NCI-H1436 treated with DMSO at 0.1 percent for 48 hours (cell line): ENCODE measurements at places on chromosomes 7 and 10.
A peak's percentile ranks its signal among the peaks of the same experiment; 100 is the strongest.

- DNase-seq: no peak
These were observed 32.2 kb downstream of the SVOPL start for GRCh38 chr7:138668946-138669345.

- no peak for DNase-seq
These were observed 163.8 kb downstream of the LCOR start for GRCh38 chr10:96995851-96996250.

GRCh38 chr10:36181426-36182178 lies 539.5 kb upstream of the FZD8 start:
- no peak for DNase-seq

- no peak for DNase-seq
These were observed 31.3 kb upstream of the MALRD1 start for GRCh38 chr10:19017116-19017890.

DNA sequence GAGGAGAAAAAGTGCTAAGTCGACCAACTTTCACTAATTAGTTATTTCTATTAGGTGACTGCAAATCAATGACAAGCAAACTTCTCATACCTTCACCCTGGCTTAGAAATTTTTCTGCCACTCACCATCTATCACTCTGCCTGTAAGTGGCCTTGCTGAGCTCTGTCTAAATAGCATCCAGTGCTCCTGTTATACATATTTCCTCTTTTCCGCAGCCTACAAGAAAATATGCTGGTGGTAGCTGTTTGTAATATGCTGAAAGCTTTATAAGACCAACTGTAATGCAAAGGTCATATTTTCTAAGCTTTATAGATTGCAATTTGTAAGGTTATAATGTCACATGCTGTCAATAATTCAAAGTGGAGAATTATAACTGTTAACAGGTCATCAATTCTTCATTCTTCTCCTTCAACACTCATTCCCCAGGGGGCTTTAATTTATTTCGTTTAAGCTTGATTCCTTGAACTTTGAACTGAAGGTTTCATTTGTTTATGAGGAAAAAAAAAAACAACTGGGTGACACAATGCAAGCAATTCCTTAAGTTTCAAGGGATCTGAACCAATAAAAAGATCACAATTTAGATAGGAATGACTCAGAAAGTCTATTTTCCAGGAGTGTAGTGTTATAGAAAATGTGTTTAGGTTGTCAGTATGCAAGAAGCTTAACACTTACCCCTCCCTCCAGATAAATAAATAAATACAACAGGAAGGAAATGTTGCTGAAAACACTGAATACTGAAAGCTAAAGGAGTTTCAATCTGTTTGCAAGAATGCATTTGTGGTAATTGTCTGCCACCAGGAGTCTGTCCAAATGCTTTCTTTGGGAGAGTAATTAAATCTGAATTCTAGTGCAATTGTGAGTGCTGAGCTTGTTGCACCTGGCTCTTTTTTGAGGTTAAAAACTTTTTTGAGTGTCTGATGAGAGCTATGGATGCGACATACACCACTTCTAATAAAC lies 183.7 kb downstream of the SORCS1 start:
- DNase-seq: no peak

- no peak for DNase-seq
These were observed 1256.1 kb upstream of the LRRN3 start for GRCh38 chr7:109834851-109835250.

GRCh38 chr10:131886237-131886636 lies 14.6 kb upstream of the PPP2R2D start:
- no peak for DNase-seq

- DNase-seq: no peak
These were observed 599.0 kb upstream of the LRRTM3 start for GRCh38 chr10:66326876-66327275.

GRCh38 chr7:74379938-74380337 lies 73.8 kb upstream of the GTF2IRD1 start:
- no peak for DNase-seq

DNA sequence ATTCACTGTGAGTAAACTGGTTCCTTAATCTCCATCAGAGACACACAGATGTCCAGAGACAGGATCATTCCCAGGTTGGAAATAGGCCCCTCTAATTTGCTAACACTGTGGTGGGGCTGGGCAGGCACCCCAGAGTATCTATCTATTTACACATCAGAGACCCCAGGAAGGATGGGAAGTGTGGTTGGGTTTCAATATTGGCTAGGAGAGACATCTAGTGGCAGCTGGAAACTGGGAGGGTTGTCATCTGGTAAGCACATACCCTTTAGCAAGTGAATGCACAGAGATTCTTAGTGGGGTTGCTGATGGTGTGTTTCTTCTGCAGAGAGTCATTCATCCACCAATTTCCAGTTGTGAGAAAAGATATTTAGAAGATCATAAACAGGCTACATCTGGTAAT lies 36.0 kb upstream of the NRG3 start:
- DNase-seq: no peak

GRCh38 chr7:157003756-157004520 lies 6.5 kb downstream of the MNX1 start:
- no peak for DNase-seq

GRCh38 chr10:75231672-75232581 lies 3.8 kb downstream of the COMTD1 start:
- no peak for DNase-seq

GRCh38 chr7:94183289-94183749 lies 179.2 kb upstream of the BET1 start:
- DNase-seq: no peak

GRCh38 chr7:118009419-118009818 lies 136.2 kb upstream of the CTTNBP2 start:
- no peak for DNase-seq

GRCh38 chr10:98045785-98046389 lies 15.5 kb upstream of the CRTAC1 start:
- peak; percentile 46 for DNase-seq

GRCh38 chr10:124158592-124158991 lies 65.2 kb upstream of the CHST15 start:
- DNase-seq: no peak

- no peak for DNase-seq
These were observed 192.0 kb downstream of the ADAM12 start for GRCh38 chr10:126196281-126196680.

DNA sequence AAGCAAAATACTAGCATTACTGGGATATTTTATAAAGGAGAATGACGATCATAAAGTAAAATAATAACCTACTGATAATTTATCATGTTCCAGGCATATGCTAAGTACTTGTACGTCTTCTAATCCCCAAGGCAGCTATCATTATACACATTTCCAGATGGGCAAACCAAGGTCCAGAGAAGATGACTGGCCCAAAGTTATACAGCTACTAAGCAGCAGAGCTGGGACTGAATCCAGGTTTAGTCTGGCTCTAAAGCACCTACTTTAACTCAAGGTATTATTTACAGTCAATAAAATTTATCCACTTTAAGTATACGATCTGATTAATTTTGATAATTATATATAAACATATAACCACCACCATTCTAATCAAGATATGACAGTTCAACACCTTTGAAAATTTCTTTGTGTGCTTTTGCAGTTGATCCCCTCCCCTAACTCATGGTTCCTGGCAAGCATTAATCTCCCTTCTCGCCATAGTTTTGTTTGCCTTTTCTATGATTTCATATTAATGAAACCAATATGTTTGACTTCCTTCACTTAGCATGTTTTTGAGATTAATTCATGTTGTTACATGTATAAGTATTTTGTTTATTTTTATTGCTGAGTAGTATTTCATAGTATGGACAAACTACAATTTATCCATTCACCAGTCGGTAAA lies 126.7 kb downstream of the CPEB3 start:
- no peak for DNase-seq

- no peak for DNase-seq
These were observed 83.3 kb downstream of the CTBP2 start for GRCh38 chr10:125076891-125077541.

DNA sequence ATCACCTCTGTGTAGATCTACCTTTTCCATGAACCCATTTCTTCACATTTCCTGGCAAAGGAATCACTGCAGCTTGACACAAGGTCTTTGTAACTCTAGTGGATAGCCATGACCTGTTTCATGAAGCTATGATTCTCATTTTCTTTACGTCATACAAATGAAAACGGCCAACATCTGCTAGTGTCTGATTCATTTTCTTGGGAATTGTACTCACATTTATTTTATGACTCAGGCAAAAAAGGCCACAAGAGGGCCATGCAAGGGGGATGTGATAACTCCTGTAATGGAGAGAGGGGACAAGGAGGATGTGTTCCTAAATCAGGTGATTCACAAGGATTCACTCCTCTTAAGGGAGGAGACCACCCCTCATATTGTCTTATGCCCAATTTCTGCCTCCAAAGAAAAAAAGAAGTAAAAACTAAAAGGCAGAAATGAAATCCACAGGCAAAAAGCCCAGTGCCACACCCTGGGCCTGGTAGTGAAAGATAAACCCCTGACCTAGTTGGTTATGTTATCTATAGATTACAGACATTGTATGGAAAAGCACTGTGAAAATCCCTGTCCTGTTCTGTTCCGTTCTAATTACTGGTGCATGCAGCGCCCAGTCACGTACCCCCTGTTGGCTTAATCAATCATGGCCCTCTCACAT lies 249.9 kb downstream of the IPMK start:
- no peak for DNase-seq

DNA sequence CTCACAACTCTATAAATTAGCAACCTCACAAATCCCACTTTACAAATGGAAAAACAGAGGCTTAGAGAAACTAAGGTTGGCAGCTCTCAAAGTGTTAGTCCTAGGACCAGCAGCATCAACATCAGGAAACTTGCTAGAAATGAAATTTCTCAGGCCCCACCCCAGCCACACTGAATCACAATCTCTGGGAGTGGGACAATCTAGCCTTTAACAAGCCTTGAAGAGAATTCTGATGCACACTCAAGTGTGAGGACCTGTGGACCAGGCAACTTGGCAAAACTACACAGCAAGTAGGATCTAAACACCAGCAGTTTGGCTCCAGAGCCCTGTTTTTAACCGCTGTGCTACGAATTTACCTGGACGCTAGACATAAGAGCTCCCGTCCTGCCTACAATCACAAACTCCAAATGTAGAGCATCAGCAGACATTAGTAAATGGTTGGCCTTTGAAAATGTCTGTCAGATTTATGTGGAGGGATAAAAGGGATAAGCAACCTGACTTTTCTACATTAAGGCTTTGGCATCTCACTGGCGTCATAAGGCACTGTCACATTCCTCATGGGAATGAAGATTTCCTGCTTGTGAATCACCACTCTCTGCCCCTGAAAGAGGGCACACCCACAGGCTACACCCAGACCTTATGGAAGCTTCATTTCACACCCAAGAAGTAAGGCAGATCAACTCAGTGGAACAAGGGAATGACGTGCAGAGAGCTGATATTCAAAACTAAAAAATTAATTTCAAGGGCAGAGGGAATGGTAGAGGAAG lies 34.5 kb downstream of the PPP1R3C start:
- no peak for DNase-seq

DNA sequence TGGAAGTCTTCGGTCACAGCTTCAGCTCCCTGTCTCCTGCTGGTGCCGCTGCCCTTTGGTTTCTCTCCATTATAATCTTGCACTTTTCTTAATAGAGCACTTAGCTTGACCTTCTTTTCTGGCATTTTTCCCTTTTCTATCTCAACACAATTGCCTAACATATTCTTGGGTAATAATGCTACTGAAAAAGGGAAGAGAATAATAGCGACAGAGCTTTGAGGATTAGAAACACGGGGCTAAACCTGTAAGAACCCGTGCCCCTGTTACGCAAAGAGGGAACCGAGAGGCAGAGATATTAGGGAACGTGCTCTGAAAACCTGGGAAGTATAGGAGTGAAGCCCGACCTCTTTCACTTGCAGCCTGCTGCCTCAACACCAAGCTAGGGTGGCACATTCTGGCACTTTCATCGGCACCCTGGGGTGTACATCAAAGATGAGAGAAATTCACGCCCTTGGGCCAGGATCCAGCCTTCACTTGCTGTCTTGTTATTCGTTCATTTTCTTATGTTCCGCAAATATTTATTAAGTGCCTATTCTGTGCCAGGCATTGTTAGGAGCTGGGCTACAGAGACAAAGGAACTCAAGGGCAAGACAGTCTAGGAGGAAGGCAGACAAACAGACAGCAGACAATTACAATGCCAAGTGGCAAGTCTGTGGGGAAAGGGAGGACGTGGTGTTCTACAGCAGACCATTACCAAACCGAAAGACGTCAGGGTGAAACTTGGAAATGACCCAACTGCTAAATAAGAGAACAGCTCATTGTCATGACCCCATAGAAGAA lies 33.0 kb upstream of the GALNTL5 start:
- DNase-seq: no peak

DNA sequence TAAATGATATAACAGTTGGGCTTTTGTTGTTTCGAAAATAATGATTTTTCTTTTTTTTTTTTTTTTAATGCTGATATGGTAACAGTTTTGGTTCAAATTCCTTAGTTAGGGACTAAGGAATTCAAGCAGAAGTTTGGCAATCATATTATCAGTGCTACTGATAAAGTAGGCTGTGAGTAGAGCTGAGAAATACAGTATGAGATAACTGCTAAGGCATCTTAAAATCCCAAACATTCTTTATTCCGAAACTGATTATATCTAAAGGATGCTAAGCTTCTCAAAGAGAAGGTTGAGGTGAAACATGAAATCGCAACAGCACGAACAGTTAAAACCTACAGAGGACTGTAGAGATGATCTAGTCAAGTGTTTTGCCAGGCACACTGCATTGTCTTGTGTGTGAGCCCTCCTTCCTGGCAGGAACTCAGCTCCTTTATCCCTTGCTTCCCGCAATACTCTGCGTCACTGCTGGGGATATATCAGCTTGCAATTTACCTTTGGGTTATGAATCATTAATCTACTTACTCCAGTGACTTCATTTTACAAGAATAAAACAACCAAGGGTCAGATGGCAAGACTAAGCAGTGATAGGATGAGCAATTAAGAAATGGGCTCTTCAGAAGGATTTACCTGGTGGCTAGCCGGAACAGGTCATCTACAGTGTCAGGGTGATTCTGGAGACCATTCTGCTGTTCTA lies 36.7 kb downstream of the IRF5 start:
- no peak for DNase-seq

DNA sequence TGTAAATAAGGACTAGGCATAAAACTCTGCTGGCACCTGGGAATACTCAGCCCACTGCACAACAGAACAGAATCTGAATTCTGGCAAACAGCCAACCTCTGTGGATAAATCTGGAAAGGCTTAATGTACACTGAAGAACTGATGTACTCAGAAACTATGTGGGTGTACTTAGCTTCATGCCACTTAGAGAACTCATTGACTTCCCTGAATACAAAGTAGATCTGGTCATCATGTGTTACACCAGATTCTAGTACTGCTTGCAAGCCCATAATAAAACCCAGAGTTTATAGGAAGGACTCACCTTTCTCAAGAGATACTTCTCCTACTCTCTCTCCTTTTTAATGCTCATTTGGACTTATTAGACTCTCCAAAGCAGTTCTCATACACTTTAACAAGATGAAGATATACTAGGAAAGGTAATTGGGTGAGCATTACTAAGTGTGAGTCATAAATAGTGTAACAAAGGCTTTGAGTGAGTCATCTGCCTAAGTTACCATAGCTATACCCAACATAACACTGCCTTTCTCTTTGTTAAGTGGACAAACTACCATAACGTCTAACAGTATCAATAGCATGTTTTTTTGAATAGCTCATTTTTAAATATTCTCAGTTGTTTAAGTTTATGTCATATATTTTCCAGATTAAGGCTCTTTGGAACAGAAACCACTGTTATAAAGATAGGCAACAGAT lies 309.1 kb downstream of the MDFIC start:
- DNase-seq: peak; percentile 34

GRCh38 chr10:117663750-117664149 lies 121.2 kb downstream of the EMX2 start:
- DNase-seq: no peak

GRCh38 chr10:45408421-45409319 lies 34.7 kb downstream of the ALOX5 start:
- no peak for DNase-seq

- DNase-seq: no peak
These were observed 3.3 kb upstream of the MAP3K8 start for GRCh38 chr10:30430544-30431298.
